H1 (cell line): ENCODE measurements at places on chromosomes 1 and 21.

- no peak for DNase-seq
- no peak overlapping the region for H3K4me3 ChIP-seq
- H3K27ac ChIP-seq = no peak overlapping the region
- H3K36me3 ChIP-seq = no peaks in the 10 kb centered on the region
- no peaks in the 10 kb centered on the region for H3K27me3 ChIP-seq
Observed at GRCh38 chr1:33872683-33873082, 8.8 kb downstream of the HMGB4 start.

GRCh38 chr1:199979071-199979470 is 48.4 kb upstream of the NR5A2 start:
- H3K4me3 ChIP-seq = no peak overlapping the region
- no peak overlapping the region for H3K27ac ChIP-seq
- H3K36me3 ChIP-seq = no peaks in the 10 kb centered on the region
- H3K4me1 ChIP-seq = no peaks in the 10 kb centered on the region
- no peaks in the 10 kb centered on the region for H3K27me3 ChIP-seq

DNA sequence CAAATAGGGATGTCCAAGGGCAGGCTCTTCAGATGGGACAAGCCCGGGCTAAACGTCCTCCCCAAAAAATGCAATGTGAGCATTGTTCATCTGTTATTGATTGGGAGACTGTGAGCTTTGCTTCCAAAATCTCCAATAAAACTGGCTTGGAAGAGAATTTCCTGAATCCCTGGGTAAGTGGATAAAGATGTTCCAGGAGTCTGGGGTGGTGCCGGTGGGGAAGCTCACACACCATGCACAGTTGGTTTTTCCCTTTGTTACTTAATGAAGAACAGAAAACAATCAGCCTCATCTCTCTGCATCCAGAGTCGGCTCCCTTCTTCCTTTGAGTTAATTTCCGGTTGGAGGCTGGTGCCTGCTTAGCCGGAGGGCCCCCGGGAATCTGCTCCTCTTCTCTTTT is 72.1 kb upstream of the ZBTB40 start:
- no peak overlapping the region for H3K27ac ChIP-seq
- no peak overlapping the region for H3K4me3 ChIP-seq
- peaks cover 2% of the 10 kb centered on the region; the same call in 1 of the 2 replicates for H3K4me1 ChIP-seq
- no peaks in the 10 kb centered on the region for H3K36me3 ChIP-seq
- DNase-seq = no peak

DNA sequence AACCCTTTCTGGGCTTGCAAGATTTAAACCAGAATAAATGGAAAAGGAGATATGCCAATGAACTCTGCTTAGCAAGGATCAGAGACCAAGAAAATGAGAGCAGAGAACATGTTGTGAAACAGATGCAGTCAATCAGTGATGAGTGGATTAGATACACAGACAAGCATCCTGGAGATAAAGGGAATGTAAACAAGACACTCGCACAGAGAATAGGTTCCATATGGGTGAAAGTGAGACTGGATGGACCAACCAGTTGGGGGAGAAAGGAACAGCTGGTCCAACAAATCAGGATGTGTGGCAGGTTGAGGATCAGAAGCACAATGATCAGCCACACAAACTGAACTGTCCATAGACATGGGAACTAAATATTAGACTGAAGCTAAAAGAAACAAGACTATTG is 338.2 kb downstream of the ASTN1 start:
- no peak overlapping the region for H3K4me3 ChIP-seq
- DNase-seq = no peak
- no peaks in the 10 kb centered on the region for H3K36me3 ChIP-seq
- no peaks in the 10 kb centered on the region for H3K4me1 ChIP-seq
- H3K27me3 ChIP-seq = no peaks in the 10 kb centered on the region
- no peak overlapping the region for H3K27ac ChIP-seq

DNA sequence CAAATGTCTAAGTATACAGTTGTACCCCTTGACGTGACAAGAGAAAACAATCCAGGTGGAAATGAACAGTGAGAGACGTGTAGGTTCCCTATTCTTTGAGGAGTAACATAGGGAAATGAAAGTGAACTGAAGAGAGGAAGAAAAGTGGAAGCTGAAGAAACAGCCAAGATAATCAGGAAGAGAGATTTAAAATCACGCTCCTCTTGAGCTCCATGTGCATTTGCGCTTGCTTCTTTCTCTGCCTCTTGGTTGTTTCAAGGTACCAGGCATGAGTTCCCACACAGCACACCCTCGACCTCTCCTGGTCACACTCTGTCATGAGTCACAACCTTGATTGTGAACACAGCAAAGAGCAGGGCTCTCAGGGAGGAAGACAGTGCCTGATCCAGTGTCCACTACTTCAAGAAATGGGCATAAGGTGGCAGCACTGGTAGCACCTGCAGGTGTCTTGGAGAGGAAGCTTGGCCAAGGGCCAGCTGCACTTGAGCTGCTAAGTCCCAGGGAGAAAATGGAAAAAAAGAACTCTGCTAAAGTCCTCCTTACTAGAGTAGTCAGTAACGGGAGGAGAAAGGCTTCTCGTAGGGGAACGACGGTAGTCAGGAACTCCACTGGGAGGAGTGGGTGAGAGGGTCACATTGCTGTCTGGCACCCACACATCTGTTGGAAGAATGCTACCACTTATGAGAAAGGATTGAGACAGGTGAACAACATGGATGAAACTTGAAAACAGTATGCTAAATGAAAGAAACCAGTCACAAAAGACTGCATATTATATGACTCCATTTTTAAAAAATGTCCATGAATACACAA is 18.3 kb upstream of the ARID1A start:
- H3K4me1 ChIP-seq = no peaks in the 10 kb centered on the region
- H3K4me3 ChIP-seq = no peak overlapping the region
- peak; percentile 58 for DNase-seq
- peaks cover 2% of the 10 kb centered on the region; the same call in 1 of the 2 replicates for H3K27me3 ChIP-seq

DNA sequence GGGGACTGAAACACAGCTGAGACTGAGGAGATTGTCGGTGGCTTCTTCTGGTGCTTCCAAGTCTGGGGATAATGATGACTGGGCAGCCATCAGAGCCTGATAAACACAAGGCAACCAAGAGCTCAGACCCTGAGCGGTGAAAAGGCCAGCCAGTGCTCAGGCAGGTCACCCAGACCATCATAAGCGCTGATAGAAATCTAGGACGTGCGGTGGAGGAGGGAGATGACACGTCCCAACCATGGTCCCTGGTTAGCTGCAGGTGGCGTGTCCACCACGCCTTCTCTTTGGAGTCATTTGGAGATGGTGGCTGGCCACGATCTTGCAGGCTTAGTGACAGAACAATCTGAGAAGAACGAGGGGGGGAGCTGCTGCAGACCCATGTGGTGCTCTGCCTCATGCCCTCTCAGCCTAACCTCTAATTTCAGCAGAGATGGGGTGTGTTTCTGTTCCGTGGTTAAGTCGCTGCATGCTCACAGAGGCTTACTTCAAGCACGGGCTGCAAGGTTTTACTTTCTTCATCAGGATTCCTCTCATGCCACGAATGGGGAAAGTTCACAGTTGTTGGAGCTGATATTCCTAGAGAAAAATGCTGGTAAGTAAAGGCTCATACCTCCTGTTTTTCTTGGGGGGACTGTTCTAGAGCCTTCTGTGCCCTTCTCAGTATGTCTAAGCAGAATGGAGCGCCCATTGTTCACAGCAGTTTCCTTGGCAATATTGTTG is 17.4 kb upstream of the IGSF5 start:
- no peaks in the 10 kb centered on the region for H3K36me3 ChIP-seq
- no peaks in the 10 kb centered on the region for H3K4me1 ChIP-seq
- no peak for DNase-seq
- H3K27me3 ChIP-seq = no peaks in the 10 kb centered on the region
- H3K27ac ChIP-seq = no peak overlapping the region
- H3K4me3 ChIP-seq = no peak overlapping the region

- H3K27me3 ChIP-seq = no peaks in the 10 kb centered on the region
- H3K4me3 ChIP-seq = peak overlapping the region; percentile 10; the same call in 1 of the 2 replicates
- H3K4me1 ChIP-seq = 0 out of 2 replicates have a peak, but pooled peaks cover 2% of the 10 kb centered on the region
Observed at GRCh38 chr1:214445831-214446614, 105.4 kb downstream of the PTPN14 start.

DNA sequence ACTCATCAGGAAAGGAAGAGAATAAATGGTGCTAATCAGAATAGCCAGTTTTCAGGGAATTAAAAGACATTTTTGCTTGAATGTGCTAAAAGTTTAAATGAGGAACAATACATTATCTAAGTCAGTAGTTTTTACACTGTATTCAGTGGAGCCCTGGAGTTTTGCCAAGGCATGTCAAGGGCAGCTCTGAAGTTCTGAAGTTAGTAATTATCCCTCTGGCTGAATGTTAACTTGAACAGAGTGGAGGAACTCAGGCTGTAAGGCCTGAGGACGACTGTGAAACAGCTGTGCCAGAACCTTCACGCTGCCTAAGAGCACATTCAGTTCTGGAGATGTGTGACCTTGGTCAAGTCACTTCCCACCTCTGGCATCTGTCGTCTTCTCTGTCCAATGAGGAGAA is 68.1 kb downstream of the EDEM3 start:
- no peaks in the 10 kb centered on the region for H3K27me3 ChIP-seq
- no peak overlapping the region for H3K27ac ChIP-seq
- H3K4me3 ChIP-seq = no peak overlapping the region
- H3K4me1 ChIP-seq = no peaks in the 10 kb centered on the region; the same call in 1 of the 2 replicates

- H3K36me3 ChIP-seq = no peaks in the 10 kb centered on the region
- H3K27me3 ChIP-seq = no peaks in the 10 kb centered on the region
- DNase-seq = no peak
- no peak overlapping the region for H3K27ac ChIP-seq
- no peaks in the 10 kb centered on the region for H3K4me1 ChIP-seq
Observed at GRCh38 chr1:48261881-48262400, 39.4 kb downstream of the SLC5A9 start.

GRCh38 chr1:94237291-94238226 is at the start of gene ARHGAP29:
Gene ARHGAP29, minus strand, starts transcription at chr1:94237584. Its CDS starts 5,973 bp downstream, at chr1:94231611.
- H3K4me1 ChIP-seq = no peaks in the 10 kb centered on the region
- peak; percentile 89 for DNase-seq
- peak within 1 kb of the TSS; percentile 73 for H3K4me3 ChIP-seq
- no peak within 1 kb of the TSS for H3K27ac ChIP-seq
- peaks cover 37% of the 10 kb centered on the region for H3K27me3 ChIP-seq
- H3K36me3 ChIP-seq = no peaks in the 10 kb centered on the region

- no peak overlapping the region for H3K27ac ChIP-seq
- H3K4me1 ChIP-seq = peaks cover 12% of the 10 kb centered on the region
- H3K4me3 ChIP-seq = peak overlapping the region; percentile 15; the same call in 1 of the 2 replicates
- no peaks in the 10 kb centered on the region for H3K36me3 ChIP-seq
Observed at GRCh38 chr1:183331091-183331742, 87.0 kb downstream of the NMNAT2 start.

GRCh38 chr1:198558402-198558801 is 17.9 kb upstream of the ATP6V1G3 start:
- DNase-seq = no peak
- H3K4me1 ChIP-seq = no peaks in the 10 kb centered on the region
- no peak overlapping the region for H3K4me3 ChIP-seq

DNA sequence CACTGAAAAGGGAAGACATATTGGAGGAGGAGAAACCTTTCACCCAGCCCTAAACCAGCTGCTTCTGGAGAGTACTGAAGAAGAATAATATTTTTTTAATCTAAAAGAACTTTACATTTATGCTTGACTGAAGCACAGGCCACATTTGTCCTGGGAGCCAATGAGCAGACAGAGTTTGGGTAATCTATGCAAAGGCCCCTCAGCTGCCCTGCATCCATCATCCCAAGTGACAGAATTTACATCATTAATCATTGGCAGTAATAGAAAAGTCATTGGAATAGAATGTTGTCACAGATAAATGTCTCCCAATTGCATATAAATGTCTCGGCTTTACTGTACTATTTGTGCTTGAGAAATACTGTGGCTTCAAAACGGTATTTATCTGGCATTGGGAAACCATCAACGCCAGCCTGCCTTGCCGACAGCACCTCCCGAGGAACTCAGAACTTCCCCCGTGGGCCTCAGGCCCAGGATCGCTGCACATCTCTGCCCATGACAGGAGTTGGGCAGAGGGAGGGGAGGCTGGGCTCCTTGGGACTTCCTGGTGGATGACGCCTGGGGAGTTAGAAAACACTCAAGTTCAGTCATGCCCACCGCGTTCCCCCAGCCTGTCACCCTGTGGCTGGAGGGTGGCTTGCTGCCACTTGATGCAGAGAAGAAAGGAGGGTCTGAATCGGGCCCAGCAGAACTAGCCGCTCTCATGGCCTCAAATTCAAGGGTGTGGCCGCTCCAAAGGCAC is 133.1 kb downstream of the CAMTA1 start:
- no peak overlapping the region for H3K27ac ChIP-seq
- H3K27me3 ChIP-seq = no peaks in the 10 kb centered on the region; the same call in 1 of the 2 replicates
- no peak overlapping the region for H3K4me3 ChIP-seq
- no peaks in the 10 kb centered on the region; the same call in 1 of the 2 replicates for H3K4me1 ChIP-seq

- no peak overlapping the region for H3K27ac ChIP-seq
- H3K4me3 ChIP-seq = no peak overlapping the region
- DNase-seq = no peak
- H3K36me3 ChIP-seq = no peaks in the 10 kb centered on the region
- H3K4me1 ChIP-seq = peaks cover 13% of the 10 kb centered on the region
Observed at GRCh38 chr1:19689085-19689757, 24.5 kb downstream of the HTR6 start.

DNA sequence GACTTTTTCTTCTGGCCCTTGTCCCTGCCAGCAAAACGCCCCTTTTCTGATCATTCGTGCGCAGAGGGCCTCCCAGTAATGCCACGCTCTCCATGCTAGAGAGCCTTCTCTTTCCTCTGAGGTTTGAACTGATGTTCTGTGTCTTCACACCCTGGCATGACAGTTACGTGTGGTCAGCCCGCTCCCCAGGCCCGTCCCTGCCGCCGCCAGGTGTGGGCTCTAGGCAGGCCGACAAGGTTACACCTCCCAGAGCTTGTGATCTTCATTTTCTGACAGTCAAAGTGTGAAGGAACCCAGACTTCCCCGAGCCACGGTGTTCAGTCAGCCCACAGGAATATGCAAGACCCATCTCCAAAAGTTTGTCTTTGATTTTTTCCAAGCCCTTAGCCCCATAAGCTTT is 265.6 kb downstream of the TM2D1 start:
- no peak for DNase-seq
- H3K36me3 ChIP-seq = no peaks in the 10 kb centered on the region
- no peak overlapping the region for H3K4me3 ChIP-seq
- H3K27me3 ChIP-seq = no peaks in the 10 kb centered on the region; the same call in 1 of the 2 replicates
- peaks cover 10% of the 10 kb centered on the region for H3K4me1 ChIP-seq

DNA sequence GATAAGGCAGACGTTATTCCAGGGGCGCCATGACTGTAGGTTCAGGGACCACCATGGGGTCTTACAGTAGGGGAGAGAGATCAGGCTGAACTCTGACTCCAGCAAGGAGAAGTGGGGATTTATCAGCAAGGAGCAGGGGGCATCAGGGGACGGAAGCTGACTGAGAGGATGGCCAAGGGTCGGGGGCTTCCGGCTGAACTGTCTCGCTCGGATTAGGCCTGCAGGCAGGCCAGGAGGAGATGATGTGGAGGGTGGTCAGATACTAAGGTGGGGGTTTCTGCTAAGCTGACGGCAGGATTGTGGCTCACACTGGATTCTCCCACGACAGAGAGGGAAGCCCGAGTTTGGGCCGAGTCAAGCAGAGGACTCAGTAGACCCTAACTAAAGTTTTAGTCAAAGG is 186.9 kb upstream of the VAMP3 start:
- no peak for DNase-seq
- no peaks in the 10 kb centered on the region for H3K36me3 ChIP-seq
- no peaks in the 10 kb centered on the region for H3K27me3 ChIP-seq
- H3K4me3 ChIP-seq = no peak overlapping the region
- no peak overlapping the region for H3K27ac ChIP-seq
- no peaks in the 10 kb centered on the region for H3K4me1 ChIP-seq

GRCh38 chr21:18832950-18833349 is 429.4 kb upstream of the TMPRSS15 start:
- H3K27me3 ChIP-seq = no peaks in the 10 kb centered on the region
- H3K4me1 ChIP-seq = no peaks in the 10 kb centered on the region
- no peak overlapping the region for H3K27ac ChIP-seq
- no peak for DNase-seq
